H4 (cell line): ENCODE measurements at places on chromosomes 16 and 17. TPM values are rescaled to one million over a fixed set of nuclear protein-coding genes. Genes with fewer than 3 reads are reported as not detected.

The USP36 gene
- 14.3 and 20.4 TPM in 2 replicates for total RNA-seq

The TBC1D3H gene
- not detected in 2 replicates for total RNA-seq

The HS3ST4 gene
- total RNA-seq: 0.04 TPM in 1 of 2 replicates, not detected in the other

The SLC9A5 gene
- 0.81 and 1.4 TPM in 2 replicates for total RNA-seq

The TP53TG3F gene
- total RNA-seq: not detected in 2 replicates

The ASPA gene
- 0.16 and 0.66 TPM in 2 replicates for total RNA-seq

The NOG gene
- total RNA-seq: 0.78 and 1.2 TPM in 2 replicates

The CA5A gene
- not detected in 2 replicates for total RNA-seq

The TEKT5 gene
- total RNA-seq: not detected in 2 replicates

The CCL8 gene
- not detected in 2 replicates for total RNA-seq

The MMP2 gene
- 278 and 283 TPM in 2 replicates for total RNA-seq

The NPIPB9 gene
- 0.46 and 1.7 TPM in 2 replicates for total RNA-seq

The RAP1GAP2 gene
- total RNA-seq: 2.0 and 2.4 TPM in 2 replicates

The GALNS gene
- total RNA-seq: 18.2 and 22.7 TPM in 2 replicates

The KRTAP4-1 gene
- total RNA-seq: not detected in 2 replicates

The LDHD gene
- 0.10 and 2.4 TPM in 2 replicates for total RNA-seq

The ANKRD40CL gene
- not detected in 2 replicates for total RNA-seq

The EFCAB5 gene
- total RNA-seq: 0.58 TPM in 1 of 2 replicates, not detected in the other

GRCh38 chr17:80673152-80673920 is 128.7 kb downstream of the RPTOR start:
- no peak for DNase-seq

DNA sequence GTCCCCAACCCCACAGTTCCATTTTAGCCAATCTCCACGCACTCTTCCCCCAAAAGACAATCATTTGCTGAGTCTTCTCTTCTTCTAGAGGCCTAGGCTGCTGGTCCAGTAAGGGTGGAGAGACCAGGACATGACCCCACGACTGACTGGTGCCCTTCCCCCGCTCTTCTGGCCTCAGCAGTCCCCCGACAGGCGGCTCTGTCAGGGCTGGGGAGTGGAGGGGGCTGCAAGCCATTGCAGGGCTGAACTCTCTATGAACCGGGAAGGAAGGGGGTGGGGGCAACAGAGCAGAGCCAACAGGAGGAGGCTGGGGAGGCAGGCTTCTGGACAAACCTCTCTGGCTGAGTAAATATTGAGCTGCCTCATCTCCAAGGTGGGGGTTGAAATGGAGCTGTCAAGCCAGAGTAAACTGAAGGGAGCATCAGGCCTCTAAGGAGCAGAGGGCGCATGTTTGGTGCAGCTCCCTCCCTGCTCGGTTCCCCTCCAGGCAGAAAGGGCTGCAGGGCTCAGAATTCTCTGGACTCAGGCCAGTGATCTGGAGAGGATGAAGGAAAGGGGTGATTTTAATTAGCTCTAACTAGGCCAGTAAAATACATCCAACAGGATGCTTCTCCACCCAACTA is 8.7 kb downstream of the HOXB1 start:
- no peak for DNase-seq

- DNase-seq: no peak
Measured at GRCh38 chr17:51402899-51403298, 142.6 kb downstream of the UTP18 start.

- no peak for DNase-seq
Measured at GRCh38 chr16:10679921-10680320, 14.8 kb downstream of the TEKT5 start.

DNA sequence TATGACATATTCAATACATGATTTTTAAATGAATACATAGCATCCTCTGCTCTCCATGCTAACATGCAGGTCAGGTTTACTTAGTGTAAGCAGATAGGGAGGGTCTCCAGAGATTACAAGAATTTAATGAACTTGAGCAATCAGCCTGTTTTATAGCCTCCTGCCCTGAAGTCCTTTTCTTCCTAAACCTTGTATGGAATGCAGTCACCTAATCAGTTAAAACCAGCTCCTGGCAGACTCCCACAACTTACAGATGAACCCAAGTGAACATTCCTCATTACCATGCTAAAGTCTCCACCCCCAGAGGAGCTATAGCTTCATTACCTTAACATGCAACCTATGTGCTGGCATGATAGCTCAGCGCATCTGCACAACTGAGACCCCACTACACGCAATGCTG is 48.5 kb upstream of the RBBP6 start:
- DNase-seq: no peak

DNA sequence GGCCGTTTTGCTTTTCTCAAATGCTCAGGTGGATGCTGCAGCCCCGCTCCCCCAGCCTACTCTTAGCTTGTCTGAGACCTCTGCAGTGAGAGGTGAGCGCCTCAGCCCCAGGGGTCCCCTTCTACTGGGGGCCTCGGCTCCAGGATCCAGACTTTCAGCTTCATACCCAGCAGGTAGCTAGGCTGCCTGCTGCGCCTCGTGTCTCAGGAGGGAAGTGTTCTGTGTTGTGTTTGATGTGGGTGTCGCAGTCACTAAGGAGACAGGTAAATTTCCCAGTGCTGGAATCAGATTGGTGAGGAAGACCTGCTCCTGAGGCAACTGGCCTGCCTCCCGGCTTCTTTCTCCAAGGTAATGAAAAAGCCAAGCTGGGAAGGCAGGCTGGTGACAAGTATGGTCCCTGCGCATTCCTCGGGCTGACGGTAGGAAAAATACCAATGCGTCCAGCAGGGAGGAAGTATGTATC is 604.0 kb upstream of the SALL1 start:
- no peak for DNase-seq

GRCh38 chr16:85503679-85504231 is 109.4 kb upstream of the GSE1 start:
- DNase-seq: no peak

GRCh38 chr16:8631818-8632465 is 10.4 kb downstream of the METTL22 start:
- no peak for DNase-seq

DNA sequence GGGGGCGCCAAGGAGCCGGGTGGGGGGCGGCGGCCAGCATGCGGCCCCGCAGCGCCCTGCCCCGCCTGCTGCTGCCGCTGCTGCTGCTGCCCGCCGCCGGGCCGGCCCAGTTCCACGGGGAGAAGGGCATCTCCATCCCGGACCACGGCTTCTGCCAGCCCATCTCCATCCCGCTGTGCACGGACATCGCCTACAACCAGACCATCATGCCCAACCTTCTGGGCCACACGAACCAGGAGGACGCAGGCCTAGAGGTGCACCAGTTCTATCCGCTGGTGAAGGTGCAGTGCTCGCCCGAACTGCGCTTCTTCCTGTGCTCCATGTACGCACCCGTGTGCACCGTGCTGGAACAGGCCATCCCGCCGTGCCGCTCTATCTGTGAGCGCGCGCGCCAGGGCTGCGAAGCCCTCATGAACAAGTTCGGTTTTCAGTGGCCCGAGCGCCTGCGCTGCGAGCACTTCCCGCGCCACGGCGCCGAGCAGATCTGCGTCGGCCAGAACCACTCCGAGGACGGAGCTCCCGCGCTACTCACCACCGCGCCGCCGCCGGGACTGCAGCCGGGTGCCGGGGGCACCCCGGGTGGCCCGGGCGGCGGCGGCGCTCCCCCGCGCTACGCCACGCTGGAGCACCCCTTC is 484 bp downstream of the FZD2 start:
- DNase-seq: no peak

- DNase-seq: no peak
Measured at GRCh38 chr17:62882284-62882683, 74.2 kb upstream of the MARCHF10 start.

- DNase-seq: peak; percentile 70
Measured at GRCh38 chr17:65198653-65199382, 61.6 kb downstream of the RGS9 start.

- no peak for DNase-seq
Measured at GRCh38 chr17:72137161-72137560, 16.3 kb downstream of the SOX9 start.

- DNase-seq: peak; percentile 35
Measured at GRCh38 chr17:16304830-16305229, 48.4 kb downstream of the CENPV start.

DNA sequence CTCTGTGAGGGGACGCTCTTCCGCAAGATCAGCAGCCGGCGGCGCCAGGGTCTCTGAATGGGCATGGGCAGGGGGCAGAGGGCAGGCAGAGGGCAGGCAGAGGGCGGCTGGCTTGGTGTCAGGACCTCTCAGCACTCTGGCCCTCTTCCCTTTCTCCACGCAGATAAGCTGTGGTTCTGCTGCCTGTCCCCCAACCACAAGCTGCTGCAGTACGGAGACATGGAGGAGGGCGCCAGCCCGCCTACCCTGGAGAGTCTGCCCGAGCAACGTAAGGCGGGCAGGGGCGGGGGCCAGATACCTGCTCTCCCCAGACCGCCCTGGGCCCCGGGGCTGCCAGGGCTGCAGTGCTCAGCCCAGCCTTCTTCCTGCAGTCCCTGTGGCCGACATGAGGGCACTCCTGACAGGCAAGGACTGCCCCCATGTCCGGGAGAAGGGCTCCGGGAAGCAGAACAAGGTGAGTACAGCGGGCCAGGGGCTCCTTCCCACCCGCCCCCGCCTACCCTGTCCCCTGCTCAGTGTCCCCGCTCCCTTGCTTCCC is 4.1 kb downstream of the ELMO3 start:
- DNase-seq: no peak

DNA sequence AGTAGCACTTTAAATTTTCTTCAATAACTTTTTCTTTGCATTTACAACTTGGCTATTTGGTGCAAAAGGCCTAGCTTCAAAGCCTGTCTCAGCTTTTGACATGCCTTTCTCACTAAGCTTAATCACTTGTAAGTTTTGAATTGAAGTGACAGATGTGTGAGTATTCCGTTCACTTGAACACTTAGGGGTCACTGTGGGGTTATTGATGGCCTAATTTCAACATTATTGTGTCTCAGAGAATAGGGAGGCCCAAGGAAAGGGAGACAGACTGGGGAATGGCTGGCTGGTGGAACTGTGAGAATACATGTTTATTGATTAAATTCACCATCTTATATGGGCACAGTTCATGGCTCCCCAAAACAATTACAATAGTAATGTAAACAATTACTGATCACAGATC is 84.1 kb downstream of the TAOK1 start:
- DNase-seq: no peak

DNA sequence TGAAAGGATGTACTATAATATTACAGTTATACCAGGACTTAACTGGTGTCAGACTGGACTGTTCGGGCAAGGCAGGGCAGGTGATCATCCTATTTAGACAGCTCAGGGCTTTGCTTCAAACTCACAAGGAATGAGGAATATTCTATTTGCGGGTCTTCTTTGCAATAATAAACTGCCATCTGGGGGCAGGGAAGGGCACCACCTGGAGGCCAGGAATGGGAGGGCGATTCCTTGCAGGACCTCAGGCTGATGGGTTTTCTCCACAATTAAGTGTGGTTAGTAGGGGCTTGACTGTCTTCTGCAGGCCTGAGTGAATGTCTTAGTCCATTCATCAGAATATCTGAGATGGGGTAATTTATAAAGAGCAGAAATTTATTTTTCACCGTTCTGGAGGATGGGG is 424.1 kb downstream of the CA10 start:
- no peak for DNase-seq

DNA sequence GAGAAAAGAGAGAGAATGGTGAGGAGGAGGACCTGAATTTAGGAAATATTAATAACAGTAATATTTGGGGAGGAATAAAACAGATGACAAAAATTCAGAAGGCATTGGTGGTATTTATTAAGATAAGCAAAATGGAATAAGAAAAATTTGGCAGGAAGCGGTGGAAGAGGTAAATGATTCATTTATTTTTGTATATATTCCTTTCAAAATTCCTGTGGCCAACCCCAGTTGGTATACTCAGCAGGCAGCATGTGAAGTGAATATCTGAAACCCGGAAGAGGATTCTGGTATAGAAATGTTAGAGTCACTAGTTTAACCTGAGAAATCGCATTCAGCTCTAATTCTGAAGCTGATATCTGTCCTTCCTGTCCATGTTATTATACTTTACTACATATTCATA is 792.0 kb downstream of the KCNJ2 start:
- DNase-seq: peak; percentile 42

- peak; percentile 98 for DNase-seq
Measured at GRCh38 chr17:41547921-41548843, 20.1 kb upstream of the KRT19 start.

DNA sequence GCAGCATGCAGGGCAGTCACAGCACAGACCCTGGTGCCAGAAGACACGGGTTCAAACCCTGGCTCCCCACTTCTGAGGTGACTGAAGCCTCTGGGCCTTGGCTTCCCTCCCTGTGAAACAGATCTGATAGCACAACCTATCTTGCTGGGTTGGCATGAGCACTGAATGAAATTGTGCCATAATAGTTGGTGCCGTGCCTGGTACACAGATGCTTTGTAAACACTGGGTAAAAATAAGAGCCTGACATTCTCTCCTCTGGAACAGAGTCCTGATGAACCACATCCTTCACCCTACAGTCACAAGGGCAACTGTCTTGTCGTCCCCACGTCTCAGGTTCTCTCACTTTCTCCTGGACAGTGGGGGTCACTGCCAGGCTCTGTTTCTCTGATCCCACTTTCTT is 35.7 kb downstream of the NOS2 start:
- no peak for DNase-seq

DNA sequence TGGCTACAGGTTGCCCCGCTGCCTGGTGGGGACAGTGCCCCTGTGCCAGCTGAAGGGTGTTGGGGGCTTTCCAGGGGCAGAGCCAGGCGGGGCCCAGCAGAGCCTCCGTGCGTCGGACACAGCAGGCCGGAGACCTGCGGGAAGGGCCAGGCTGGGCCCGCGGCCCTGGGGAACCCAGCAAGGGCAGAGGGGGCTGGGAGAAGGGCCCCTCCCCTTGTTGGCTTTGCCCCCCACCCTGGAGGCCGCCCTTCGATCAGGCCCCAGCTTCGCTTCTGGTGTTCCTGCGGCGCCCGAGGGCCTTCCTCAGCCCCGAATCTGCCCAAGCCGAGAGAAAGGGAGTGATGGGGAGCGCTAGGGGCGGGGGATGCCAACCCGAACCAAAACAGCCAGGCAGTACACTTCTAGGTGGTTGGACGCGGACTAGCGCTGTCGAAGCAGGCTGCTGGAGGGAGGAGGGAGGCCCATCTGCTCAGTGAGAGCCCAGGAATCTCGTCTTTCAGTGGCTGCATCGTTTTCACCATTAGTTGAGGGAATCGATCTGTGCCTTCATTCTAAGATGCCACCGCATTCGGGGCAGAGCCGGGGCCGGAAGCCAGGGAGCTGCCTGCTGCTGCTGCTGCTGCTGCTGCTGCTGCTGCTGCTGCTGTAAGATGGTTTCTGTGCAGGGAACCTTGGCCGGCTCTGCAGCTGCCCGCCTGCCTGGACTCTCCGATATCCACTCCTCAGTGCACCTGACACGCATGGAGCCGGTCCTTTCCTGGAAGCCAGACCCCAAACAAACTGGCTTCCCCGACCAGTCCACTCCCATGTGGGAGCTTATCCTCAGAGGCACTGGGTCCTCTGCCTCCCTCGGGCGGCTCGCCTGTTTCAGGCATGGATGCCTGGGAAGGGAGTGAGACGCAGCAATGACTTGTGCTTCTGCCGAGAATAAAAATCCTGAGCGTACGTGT is 1.7 kb downstream of the JPH3 start:
- DNase-seq: no peak

- no peak for DNase-seq
Measured at GRCh38 chr16:88983165-88983564, 6.2 kb upstream of the CBFA2T3 start.

- no peak for DNase-seq
Measured at GRCh38 chr17:21113716-21114115, 13.0 kb upstream of the DHRS7B start.
